Amygdala (tissue), 56 donors: ENCODE measurements at places on chromosomes 6 and 20.

DNA sequence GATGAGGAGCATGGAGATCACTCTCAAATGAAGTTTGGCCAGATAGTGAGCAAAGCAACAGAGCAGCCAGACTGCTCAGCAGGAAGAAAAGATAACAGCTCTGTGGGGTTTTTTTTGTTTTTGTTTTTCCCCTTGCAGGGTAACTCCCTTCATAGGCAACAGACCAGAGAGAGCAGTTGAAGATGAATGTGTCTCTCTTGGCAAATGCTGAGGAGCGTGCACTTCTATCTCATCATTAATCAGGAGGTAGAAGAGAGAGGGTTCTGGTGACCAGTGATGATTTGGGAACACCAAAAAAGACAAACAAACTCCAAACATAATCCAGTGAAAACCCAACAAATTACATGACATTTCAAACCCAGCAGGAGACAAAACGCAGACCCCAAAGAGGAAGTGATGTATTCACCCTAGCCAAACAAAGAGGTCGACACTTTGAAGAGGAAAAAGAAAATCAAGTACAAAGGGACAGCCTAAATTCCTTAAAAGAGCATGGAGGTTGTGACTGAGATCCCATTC is 66.2 kb upstream of the RREB1 start:
- DNase-seq, result no peak

- DNase-seq, result no peak
Observed at GRCh38 chr6:109799129-109799528, 108.0 kb downstream of the FIG4 start.

GRCh38 chr6:151721146-151721545 is 86.3 kb upstream of the ESR1 start:
- no peak for DNase-seq

GRCh38 chr6:42066156-42066675 is 15.9 kb downstream of the TAF8 start:
- DNase-seq, result no peak

- DNase-seq, result no peak
Observed at GRCh38 chr6:105186576-105186975, 6.8 kb upstream of the POPDC3 start.

DNA sequence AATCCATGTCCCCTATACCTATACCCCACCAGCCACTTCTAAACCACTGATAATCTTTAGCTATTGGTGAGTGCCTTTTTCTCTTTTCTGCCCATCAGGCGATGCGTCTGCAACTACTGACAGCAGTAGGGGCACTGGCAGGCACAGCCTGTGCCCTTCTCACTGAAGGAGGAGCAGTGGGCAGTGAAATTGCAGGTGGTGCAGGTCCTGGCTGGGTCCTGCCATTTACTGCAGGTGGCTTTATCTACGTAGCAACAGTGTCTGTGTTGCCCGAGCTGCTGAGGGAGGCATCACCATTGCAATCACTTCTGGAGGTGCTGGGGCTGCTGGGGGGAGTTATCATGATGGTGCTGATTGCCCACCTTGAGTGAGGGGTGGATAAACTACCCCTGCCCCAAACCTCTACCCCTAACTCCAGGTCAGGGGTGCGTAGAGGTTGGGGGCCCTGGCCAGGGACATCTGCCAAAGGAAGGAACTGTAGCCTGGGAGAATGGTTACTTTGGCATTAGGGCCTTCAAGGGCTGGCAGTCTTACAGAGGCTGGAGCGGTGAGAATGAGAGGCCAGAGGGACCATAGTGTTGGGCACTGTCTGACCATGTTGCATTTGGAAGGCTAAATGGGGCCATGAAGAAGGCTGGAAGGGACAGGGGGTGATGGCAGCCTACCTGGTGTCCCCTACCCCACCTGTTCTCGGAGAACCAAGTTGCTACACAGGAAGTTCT is 851 bp upstream of the HSD17B8 start:
- DNase-seq, result no peak

DNA sequence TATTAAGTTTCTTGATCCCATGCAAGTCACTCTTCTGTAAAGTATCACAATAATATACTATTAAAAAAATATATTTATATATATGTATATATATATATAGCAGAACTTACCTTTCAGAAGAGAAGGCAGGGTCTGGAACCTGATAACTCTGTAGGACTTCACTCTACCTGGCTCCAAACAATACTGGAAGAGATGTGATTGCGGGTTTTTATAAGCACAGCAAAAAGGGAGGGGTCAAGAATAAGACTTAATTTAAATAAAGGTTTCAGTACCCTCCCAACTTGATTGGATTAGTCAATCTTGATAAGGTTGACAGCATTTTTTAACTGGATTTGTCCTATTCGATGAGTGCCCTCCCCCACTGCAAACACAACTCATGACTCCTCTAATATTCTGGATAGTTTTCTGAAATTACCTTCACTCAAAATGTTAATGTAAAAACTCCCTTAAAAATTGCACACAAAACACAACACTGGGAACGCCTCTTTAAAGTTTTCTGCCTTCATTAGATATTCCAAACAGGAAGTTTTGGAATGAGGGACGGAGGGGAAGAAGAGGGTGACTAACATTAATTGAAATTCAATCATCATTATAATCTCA is 4.0 kb upstream of the ZNF217 start:
- DNase-seq, result no peak

DNA sequence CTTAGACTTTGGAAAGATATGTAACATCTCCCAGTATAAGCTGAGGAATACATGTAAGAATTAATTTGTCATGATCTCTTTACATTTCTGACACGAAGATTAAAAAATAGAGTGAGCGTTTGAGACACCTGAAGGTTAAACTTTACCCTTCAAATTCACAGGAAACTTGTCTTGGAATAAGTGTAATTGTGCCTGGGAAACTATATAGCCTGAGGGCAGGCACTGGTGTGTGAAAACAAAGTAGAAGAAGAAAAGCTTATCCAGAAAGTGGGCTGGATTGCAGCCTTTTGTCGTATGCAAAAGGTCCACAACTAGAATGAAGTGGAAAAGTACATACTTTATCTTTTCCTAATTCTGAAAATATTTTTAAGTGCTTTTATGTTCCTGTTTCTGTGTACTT is 275.7 kb upstream of the TCF21 start:
- no peak for DNase-seq

- no peak for DNase-seq
Observed at GRCh38 chr20:52481443-52481842, 289.9 kb upstream of the ZFP64 start.

GRCh38 chr6:138541823-138542481 is 42.7 kb upstream of the NHSL1 start:
- DNase-seq, result no peak

DNA sequence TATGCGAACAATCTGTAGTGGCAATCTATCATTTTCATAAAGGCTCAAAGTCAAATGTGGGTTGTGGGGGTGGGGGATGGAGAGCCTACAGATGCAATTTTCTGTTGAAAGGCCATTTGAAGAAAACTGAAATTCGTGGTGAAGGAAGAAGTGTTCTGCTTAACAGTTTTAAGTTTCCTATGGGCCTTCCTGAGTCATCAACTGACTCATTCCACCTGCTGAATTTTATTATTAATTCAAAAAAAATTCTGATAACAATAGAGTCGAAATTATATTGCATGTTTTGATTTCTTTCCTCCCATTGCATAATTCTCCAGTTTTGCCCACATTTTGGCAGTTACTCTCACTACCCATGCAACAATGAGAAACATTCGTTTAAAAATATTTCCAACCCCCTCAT is 622.3 kb upstream of the ARID1B start:
- no peak for DNase-seq

- no peak for DNase-seq
Observed at GRCh38 chr6:44219053-44219814, 2.5 kb downstream of the MYMX start.

- no peak for DNase-seq
Observed at GRCh38 chr6:111739257-111739696, 133.6 kb upstream of the TRAF3IP2 start.

GRCh38 chr6:33294086-33294823 is 4.5 kb downstream of the RGL2 start:
- DNase-seq, result no peak

- DNase-seq, result no peak
Observed at GRCh38 chr6:107546691-107547450, 57.0 kb downstream of the SOBP start.

- no peak for DNase-seq
Observed at GRCh38 chr6:105745464-105746129, 340.5 kb upstream of the PRDM1 start.

GRCh38 chr20:6533351-6533750 is 234.1 kb upstream of the BMP2 start:
- DNase-seq, result no peak

- no peak for DNase-seq
Observed at GRCh38 chr6:150492507-150492906, 107.2 kb upstream of the PLEKHG1 start.

DNA sequence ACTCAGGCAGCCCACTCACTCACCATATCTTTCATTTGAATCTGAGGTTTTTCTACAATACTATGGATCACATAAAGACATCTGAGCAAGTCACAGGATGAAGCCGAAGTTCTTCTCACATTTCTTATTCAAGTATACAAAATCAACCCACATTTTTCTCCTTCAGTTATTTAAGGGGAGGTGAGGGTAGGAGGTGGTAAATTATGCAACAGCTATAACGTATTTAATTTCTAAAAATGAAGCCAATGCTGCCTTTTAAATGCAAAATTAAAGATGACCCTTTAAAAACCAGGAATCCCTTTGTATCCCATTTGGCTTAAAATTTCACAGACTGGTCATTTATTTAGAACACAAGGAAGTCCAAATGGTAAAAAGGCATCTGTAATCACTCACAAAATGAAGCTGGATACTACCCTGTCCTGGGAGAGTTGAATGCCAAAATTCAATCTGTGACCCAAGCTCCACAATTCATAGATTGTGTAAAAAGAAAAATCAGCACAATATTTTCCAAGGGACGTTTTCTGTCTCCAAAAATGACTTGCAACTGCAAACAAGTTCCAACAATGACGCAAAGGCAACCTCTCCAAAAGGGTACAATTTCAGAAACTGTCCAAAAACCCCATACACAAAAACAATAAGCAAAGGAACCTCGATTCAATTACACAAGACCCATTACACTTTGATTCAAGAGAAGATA is 48.8 kb downstream of the EPB41L2 start:
- DNase-seq, result no peak

DNA sequence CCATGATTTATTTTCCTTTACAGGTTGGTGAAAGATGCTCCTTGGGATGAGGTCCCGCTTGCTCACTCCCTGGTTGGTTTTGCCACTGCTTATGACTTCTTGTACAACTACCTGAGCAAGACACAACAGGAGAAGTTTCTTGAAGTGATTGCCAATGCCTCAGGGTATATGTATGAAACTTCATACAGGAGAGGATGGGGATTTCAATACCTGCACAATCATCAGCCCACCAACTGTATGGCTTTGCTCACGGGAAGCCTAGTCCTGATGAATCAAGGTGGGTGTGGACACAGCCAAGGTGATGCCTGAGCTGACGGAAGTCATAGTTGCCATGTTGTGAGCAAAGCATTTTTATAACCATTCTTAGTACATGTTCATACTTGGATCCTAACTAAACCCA is 34.6 kb upstream of the CALHM6 start:
- DNase-seq, result no peak

- no peak for DNase-seq
Observed at GRCh38 chr6:36053878-36054277, 26.3 kb downstream of the MAPK14 start.

DNA sequence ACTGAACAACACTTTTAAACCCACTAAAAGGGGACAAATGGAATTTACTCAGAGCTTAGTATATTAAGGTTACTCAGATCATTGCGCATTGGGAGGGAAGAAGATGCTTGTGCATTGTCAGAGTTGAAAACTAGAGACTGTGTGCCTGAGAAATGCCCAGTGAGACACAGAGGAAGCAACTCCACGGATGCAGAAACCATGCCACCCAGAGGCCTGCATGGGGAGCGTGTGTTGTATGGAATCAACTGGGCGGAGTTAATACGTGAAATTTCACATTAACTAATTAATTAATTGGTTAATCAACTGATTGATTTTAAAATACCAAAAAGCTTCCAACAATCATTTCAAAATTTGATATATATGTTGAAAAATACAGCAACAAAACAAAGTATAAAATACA is 391.6 kb downstream of the PLCB1 start:
- no peak for DNase-seq

- no peak for DNase-seq
Observed at GRCh38 chr6:50091641-50092040, 41.9 kb upstream of the DEFB112 start.

DNA sequence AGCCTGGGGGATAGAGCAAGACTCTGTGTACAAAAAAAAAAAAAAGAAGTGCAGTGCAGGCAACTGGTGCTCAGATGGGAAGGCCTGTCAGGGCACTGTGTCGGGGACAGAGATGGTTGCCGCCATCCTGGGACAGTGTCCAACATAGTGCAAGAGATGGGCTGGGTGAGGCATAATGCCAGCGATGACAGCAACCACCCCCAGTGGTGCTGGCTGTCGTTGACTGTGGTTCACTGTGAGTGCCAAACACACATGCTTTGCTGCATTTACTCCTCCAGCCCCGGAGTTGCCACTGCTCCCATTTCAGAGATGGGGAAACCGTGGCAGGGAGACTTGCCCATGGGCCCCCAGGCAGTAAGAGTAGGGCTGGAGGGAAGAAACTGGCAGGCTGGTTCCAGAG is 5.2 kb upstream of the C20orf203 start:
- DNase-seq, result peak; percentile 62

DNA sequence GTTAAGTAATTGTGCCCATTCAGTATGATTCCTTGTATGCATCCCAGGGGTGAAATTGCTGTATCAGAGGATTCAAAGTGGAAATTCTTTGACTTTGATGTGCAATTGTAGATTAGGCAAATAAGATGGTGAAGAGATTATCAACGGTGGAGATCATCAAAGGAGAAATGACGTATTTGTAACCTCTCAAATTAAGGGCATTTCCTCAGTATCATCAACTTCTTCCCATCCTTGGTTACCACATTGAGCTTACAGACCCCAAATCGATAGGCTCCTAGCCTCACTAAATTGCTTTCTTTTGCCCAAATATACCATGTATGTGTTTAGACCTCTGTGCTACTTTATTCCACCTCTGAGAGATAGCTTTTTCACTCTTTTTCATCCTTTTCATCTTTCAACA is 213.1 kb upstream of the ZFP64 start:
- DNase-seq, result no peak

DNA sequence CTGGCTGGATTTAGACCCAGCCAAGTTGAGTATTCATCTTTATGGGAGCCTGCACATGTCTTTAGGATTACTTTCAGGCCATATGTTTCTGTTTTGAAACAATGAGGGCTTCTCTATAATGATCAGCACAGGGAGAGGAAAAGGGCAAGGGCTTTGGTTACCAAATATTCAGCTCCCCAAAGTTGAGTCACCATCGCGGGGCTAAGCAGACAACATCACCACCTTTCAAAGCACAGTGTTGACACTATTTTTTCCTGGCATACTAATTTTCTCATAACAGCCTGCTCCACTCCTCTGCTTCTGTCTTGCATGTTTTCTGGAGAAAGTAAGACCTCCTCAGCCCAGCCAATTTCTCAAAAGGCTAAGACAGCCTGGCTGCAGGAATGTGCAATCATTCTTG is 4.9 kb downstream of the SCML4 start:
- DNase-seq, result no peak

GRCh38 chr6:28940294-28940857 is 16.6 kb upstream of the TRIM27 start:
- no peak for DNase-seq

- no peak for DNase-seq
Observed at GRCh38 chr20:52959125-52959524, 13.0 kb upstream of the TSHZ2 start.

- DNase-seq, result no peak
Observed at GRCh38 chr20:23456409-23456808, 3.7 kb upstream of the CST11 start.
